AG08396 (cell line): ENCODE measurements at places on chromosomes 3 and 15.

DNA sequence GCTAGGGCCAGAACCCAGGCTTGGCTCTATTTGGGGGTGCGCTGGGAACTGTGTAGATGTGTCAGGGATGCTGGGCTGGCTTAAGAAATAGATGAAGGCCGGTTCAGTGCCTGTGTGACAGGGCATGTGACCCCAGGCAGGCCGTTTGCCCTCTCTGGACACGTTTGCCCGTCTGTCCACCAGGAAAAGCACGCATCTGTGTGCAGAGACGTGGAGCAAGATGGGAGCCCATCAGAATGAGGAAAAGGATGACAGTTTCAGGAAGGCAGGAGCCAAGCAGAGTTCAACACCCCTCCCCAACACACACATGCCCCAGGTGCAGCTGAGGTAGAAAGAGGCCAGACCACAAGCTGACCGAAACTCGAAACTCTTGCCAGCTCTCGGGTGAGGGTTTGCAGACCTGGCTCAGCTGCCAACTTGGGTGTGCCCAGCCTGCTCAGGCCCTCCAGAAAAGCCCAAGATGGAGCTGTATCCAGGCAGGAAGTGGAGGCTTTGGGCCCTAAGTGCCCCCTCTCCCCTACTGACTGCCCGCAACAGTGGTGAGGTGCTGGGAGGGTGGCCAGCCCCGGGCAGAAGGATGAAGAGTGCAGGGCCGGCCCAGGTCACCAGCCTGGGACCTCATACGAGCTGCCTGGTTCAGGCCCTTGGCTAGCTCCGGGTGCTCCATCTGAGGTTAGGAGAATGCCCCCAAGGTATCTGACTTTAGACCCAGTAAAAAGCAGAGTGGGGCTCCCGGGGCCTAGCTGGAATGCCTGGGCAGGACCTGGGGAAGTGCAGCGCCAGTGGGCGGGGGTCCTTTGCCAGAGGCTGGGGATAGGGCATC, 10.2 kb upstream of the MESP1 start:
- DNase-seq, result no peak

- DNase-seq, result peak; percentile 70
Observed at GRCh38 chr3:136818191-136818768, 646 bp upstream of the SLC35G2 start.

- DNase-seq, result no peak
Observed at GRCh38 chr3:179961703-179962078, 75.0 kb downstream of the PEX5L start.

- no peak for DNase-seq
Observed at GRCh38 chr15:98155356-98155755, 194.9 kb downstream of the ARRDC4 start.

- DNase-seq, result peak; percentile 80
Observed at GRCh38 chr3:58434990-58435389, 1.4 kb upstream of the PDHB start.

DNA sequence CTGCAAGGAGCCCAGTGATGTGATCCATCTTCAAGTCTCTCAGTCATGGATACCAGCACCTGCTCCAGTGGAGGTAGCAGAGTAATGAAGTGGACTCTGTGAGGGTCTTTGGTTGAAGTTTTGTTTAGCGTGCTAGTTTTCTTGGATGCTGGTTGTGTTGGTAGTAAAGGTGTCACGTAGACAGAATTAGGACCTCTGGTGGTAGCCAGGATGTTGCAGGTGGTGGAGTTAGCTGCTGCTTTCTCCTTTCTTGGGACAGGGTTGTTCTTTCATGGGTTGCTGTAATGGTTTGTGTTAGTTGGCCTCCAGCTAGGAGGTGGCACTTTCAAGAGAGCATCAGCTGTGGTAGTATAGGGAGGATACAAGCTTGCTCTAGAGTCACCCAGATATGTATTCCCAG, 125.2 kb downstream of the ANXA2 start:
- DNase-seq, result no peak

DNA sequence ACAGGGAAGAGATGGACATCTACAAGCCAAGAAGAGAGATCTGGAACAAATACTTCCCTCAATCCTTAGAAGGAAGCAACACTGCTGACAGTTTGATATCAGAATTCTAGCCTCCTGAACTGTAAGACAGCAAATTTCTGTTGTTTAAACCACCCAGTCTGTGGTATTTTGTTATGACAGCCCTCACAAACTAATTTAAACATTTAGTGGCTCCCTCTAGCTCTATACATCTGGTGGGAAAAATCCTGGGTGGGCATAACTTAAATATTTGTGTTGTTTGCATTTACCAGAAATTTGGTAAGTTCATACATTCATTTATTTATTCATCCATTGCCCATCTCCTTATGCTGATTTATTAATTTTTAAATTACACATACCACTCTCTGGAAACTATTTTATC, 62.5 kb upstream of the GSK3B start:
- no peak for DNase-seq
